Astrocyte of the cerebellum (primary cell): ENCODE measurements at places on chromosomes 5 and 9.

- DNase-seq, result no peak
Measured at GRCh38 chr5:160969645-160970044, 117.6 kb upstream of the ATP10B start.

- DNase-seq, result no peak
Measured at GRCh38 chr5:160850421-160850820, 1.6 kb downstream of the ATP10B start.

DNA sequence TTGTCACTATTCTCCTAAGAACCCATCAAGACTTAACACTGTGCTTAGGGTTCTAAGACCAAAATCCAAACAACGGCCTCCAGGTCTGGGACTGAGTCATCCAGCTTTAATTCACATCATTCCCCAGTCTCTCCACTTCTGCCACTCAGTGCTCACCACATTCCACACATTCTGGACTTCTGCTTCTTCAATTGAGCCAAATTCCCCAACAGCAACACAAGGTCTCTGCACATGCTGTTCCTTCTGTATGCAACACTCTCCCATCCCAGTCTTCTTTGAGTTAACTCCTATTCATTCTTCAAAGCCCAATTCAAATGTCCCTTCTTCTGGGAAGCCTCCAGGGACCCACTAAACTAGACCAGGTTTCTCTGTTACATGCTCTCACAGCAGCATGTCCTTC lies 97.8 kb downstream of the GPR21 start:
- DNase-seq, result peak; percentile 31

GRCh38 chr9:124045076-124045829 lies 33.7 kb downstream of the LHX2 start:
- no peak for DNase-seq

GRCh38 chr5:142095035-142095434 lies 13.5 kb upstream of the NDFIP1 start:
- DNase-seq, result no peak

GRCh38 chr5:33523208-33523771 lies 82.5 kb downstream of the TARS1 start:
- no peak for DNase-seq

DNA sequence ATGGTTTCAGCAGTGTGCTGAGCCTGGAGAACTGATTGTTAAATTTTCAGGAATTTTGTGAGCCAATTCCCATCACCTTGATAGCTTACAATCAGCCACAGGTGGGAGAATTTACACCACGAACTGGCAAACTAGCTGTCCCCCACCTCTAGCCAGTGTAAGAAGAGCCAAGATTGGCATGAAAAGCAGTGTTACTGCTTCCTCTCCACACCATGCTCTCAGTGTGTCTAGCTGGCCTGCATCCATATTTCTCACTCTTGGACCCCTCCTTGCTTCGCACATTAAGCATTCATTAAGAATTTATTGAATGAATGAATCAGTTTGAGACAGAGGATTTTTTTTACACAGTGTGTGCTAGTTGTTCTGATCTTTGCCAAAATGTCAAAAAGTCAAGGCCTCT lies 36.7 kb upstream of the MAN2A1 start:
- DNase-seq, result no peak

DNA sequence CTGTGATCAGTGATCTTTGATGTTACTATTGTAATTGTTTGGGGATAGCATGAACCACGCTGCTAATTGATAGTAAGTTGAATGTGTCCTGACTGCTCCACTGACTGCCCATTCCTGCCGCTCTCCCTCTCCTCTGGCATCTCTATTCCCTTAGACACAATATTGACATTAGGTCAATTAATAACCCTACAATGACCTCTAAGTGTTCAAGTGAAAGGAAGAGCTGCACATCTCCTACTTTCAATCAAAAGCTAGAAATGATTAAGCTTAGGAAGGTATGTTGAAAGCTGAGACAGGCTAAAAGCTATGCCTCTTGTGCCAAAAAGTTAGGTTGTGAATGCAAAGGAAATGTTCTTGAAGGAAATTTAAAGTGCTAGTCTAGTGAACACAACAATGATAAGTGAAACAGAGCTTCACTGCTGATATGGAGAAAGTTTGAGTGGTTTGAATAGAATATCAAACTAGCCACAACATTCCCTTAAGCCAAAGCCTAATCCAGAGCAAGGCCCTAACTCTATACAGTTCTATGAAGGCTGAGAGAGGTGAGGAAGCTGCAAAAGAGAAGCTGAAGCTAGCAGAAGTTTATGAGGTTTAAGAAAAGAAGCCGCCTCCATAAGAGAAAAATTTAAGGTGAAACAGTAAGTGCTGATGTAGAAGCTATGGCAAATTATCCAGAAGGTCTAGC lies 12.9 kb downstream of the CLINT1 start:
- no peak for DNase-seq

DNA sequence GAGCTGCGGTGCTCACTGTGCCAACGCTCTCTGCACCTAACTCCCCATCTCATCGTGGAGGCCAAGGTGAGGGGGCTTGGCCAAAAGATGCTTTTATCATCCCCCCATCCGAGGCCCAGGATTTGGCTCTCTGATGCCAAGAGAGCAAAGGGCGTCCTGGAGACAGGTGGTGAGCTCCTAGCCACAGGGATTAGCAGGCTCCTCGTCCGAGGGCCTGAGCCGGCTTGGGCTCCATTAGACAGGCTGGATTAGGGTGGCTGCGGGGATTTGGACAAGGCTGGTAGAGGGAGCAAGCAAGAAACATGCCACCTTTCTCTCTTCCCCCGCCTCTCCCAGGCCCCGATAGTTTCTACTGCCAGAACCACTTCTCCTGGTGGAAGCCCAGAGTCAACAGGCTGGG lies 1.0 kb upstream of the GRM6 start:
- DNase-seq, result no peak

GRCh38 chr9:7454624-7455023 lies 345.0 kb downstream of the DMAC1 start:
- no peak for DNase-seq
